ENCODE measurements at places on chromosomes 6 and 20.

GRCh38 chr20:56629464-56630085 lies 469 bp downstream of the TFAP2C start:
- DNase-seq, result no peak

DNA sequence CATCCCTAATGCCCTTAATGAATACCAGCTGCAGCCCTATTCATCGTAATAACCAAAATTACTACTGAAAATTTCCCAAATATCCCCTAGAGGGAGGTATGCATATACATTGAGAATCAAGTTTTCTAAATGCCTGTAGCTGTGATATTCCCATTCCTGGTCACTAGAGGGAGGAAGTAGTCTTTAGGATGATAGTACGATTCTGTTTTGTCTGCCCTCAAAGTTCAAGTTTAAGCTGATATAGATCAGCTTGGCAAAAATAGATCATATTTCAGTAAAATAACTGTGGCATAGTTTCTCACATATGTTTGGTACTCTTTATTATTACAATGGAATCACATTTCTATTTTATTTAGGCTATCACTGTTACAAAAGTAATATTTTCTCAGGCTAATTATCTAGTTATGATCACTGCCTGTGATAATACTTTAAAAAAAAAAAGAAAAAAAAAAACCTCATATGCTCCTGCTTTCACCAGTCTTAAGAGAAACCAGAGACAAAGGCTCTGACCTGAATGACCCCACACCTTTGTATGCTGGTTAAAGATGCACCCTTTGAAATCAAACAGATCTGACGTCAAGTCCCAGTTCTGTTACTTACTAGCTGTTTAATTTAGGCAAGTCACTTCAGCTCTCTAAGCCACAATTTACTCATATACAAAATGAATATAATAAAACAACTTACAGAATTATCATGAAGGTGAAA lies 11.0 kb downstream of the TSPYL1 start:
- no peak for DNase-seq

DNA sequence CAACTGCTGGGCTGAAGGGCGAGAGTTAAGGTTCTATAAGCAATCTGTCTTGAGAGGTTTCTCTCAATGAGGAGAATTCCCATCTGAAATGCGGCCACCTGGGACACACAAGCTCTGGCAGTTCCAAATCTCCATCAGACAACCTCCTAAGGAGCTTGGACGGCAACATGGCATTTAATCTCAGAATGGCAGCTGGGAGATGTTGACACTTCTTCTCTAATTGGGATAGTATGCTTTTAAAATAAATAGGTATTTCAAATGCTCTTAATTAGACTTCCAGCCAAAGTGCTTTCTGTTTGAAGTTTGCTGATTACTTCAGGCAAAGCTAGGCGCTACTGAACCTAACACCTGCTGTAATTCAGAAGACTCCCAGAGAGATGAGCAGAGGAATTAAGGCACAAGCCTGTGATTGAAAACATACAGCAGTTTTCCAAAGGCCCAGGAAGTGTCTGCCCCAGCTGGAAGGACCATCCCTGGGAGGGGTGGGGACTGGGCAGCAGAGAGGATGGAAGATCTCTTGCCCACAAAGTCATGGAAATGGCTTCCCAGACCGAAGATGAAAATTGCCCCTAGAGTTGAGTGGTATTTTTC lies 59.1 kb upstream of the KCNK16 start:
- no peak for DNase-seq

GRCh38 chr6:97813889-97814567 lies 531.0 kb upstream of the MMS22L start:
- DNase-seq, result no peak

DNA sequence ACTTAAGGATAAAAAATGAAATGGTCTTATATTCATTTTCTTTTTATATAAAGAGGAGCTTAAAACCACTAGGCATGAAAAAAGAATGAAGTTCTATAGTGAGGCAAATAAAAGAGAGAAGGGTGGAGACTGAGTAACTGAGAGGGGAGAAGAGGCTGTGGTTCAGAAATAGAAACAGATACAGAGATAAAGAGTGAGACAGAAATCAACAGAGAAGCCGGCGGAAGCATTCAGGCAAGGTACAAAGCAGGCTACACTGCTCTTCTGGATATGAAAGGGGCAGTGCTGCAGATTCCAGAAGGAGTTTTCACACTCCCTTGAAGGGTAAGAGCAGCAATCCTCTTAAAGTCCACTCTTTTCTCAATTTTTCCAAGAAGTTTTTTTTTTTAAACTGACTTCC lies 29.9 kb downstream of the NFATC2 start:
- no peak for DNase-seq

DNA sequence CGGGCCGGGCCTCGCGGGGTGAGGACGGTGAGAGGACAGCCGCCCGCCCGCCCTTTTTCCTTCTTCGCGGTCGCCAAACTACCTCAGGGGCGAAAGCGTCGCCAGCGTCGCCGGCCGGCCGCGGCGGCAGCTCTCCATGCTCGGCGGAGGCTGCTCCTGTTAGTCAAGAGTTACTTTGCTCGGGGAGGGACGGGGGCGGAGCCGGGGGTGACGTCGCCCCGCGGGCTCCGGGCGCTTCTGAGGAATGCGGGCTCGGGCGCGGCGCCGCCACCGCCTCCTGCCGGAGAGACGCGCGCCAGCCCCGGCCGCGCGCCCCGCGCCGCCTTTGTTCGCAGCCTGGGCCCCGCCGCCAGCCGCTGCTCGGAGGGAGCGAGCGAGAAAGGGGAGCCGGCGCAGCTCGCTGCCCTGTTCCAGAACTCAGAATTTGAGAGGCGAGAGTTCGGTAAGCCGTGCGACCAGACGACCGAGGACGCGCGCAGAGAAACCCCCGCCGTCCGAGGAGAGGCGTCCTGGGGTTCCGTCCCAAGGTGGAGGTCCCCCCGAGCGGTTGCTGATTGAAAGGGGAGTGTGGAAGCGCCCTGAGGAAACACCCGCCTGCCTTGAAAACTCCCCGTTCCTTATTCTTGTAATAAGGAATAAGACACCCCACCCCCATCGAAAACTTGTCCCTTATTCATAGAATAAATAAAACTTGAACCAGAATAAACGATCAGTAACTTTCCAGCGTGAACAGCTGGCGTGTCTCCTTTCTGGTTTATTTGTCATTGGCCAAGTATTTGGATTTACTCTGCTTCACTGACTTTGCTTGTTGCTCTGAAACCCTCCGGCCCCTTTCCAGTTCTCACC lies at the start of gene PTPRK:
PTPRK (minus strand) TSS at position 164 of the 846 bp plus-strand sequence. CDS start 241 bp downstream, outside the sequence.
- DNase-seq, result peak; percentile 97

DNA sequence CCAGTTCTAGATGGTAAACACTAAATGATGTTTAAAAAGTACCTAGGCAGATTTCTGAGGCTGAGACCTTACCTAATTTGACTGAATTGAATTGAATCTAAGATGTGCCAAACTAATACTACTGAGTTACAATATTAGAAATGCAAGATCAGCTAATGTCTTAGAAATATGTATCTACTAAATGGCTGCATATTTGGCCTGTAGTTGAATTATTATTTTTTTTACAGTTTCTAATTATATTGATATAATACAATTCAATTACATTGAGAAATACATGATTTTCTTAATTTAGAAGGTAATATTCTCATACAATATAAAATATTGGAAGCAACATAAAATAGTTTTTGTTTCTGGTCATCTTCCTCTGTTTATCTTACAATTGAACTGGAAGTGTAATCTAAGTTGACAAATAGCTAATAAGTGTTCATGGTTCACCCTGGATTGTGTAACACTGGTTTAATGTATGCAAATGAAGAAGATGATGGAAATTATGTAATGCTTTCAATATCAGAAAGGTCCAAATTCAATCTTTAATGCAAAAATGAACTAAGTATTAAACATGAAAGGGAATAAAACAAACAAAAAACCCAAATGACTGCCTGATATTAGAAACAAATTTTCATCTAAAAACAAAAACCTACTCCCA lies 2.9 kb downstream of the MAP3K7 start:
- DNase-seq, result no peak

GRCh38 chr6:38349795-38350194 lies 289.9 kb downstream of the BTBD9 start:
- no peak for DNase-seq

DNA sequence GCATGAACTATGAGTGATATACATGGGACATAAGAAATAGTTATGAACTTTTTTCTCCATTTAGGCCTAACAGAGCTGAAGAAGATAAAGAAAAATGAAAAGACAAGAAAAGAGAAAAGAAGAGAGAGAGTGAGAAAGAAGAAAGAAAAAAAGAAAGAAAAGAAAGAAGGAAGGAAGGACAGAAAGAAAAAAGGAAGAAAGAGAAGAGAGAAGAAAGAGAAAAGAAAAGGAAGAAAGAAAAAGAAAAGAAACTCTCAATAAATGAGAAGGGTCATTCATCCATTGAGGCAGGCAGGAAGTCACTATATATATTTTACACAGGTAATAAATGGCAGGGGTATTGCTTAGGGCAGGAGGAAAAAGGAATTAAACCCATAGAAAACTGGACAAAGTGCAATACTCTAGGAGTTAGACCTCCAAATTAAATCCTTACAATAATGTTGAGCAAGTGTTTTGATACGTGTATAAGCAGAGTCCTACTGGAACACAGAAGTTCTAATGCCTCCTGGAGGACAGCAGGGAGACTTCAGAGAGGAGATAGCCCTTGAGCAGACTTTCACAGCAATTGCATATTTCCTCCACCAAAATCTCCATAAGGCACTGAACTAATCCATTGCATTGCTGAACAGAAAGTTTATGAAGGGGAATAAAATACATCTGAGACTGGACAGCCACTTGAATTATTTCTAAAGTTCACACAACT lies 86.4 kb upstream of the TENT5A start:
- DNase-seq, result no peak

DNA sequence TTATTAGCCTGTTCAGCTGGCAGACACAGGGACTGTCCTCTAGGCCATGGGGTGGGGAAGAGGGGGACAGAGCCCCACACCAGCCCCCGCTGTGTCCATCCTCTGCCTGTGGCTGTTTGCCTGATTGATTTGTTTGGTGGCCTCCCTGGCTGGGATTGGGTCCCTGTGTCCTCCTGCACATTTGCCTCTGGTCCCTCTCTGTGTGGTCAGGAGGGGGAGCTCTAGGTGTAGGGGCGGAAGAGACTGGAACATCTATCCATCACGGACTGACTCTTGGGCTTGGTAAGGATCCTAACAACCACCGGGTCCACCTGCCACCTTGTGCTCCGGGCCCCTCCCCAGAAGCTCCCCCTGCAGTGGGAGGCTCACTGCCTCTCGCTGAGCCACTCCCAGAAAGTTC lies 38.4 kb upstream of the CCDC167 start:
- no peak for DNase-seq

DNA sequence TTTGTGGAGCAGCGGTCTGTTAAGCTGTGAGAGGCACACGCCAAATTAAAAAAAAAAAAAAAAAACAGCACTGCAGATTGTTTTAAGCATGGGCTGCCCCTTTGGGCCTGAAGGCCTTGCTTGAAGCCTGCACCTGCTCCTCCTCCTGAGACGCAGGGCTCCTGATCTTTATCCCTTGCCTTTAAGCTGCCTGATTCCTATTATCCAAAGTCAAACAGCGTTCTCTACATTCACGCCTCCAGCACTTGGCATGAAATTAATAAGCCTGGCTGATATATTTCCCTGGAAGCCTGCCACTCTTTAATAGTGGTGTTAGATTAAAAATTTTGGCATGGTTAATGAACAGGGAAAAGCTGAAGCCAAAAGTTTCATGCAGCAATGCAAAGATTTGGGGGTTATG lies 163.9 kb downstream of the FAXC start:
- no peak for DNase-seq

DNA sequence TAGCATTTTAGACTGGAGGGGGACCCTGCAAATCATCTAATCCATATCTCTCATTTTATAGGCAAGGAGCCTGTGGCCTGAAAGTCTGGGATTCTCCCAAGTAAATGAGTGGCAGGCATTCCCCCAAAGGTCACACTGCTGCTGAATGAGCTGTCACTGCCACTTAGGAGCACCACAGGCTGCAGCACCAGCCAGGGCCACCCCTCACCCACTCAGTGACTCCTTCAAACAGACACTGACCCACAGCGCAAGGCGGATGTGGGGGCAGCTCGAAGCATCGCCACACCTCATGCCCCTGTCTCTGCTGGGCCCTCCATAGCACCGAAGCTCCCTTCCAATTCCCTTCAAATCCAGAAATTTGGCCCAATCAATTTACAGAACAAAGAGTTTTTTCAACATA lies 119.9 kb upstream of the ARID1B start:
- no peak for DNase-seq

DNA sequence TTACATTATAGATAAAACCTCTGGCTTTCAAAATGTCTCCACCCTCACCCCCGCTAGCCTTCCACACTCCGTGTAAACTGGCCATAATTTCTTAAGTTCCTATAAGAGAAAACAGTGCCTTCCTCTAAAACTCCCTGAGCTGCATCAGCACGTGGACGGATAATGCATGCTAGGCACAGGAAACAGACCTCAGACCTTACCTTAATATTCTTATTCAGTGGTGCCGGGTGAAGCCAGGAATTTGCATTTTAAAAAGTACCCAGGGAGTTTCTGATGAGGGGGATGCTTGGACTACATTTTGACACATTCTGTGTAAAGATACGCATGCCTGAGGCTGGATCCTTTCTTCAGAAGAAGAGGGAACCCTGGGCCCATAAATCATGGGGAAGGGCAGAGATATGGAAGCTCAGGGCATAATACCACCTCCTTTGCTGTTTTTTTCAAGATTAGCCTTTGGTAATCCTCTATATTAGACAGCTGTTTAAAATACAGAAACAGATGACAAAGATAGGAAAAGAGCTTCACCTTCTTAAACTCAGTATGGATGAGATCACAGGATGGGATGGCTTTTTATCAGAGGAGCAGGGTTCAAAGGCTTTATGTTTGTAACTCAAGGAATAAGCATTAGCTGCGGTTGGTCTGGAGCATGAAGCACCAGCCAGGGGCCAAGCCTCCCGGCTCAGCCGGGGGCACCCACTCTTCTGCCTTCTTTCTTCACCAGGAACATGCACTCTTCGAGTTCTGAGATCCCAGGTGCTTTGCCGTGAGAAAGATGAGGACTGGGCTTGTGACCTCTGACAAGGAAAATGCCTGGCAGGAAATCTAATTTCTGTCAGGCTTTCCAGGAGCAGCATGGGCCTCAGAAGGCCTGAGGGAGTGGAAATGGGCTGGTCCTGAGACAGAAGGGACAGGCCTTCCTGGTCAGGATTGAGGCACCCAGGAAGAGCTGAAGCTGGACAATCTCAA lies 218.1 kb upstream of the SOX4 start:
- DNase-seq, result no peak

- DNase-seq, result no peak
Measured at GRCh38 chr6:3405182-3405518, 51.7 kb downstream of the SLC22A23 start.

GRCh38 chr20:62027116-62027515 lies 38.6 kb downstream of the TAF4 start:
- no peak for DNase-seq

DNA sequence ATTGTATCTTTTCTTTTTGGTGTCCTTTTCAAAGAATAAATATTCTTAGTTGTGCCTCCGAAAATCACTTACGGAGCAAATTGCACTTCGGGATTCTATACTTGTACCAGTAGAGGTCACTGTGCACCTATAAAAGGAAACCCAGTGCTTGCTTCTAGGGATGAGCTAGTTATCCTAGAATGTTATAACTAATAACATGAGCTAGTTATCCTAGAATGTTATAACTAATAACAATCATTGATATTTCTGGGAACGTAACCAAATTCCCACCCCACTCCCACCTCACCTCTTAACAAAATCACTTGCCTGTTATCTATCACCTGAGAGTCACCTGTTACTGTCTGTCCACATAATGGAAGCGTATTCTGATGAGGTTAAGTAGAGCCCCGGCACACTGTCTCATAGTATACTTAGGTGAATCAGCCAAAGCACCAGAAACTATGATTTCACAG lies 126.9 kb upstream of the TIAM2 start:
- no peak for DNase-seq
